ENCODE measurements at places on chromosomes 2 and 18. TPM values are rescaled to one million over a fixed set of nuclear protein-coding genes. Genes with fewer than 3 reads are reported as not detected.

- DNase-seq: peak; percentile 92
Observed at GRCh38 chr18:23825978-23826405, 136.7 kb downstream of the LAMA3 start.

- DNase-seq: no peak
Observed at GRCh38 chr2:98419544-98419943, 25.1 kb upstream of the INPP4A start.

GRCh38 chr2:105255979-105256378 lies 14.4 kb downstream of the GPR45 start:
- no peak for DNase-seq

- peak; percentile 73 for DNase-seq
Observed at GRCh38 chr18:44838971-44839666, 158.4 kb downstream of the SETBP1 start.

DNA sequence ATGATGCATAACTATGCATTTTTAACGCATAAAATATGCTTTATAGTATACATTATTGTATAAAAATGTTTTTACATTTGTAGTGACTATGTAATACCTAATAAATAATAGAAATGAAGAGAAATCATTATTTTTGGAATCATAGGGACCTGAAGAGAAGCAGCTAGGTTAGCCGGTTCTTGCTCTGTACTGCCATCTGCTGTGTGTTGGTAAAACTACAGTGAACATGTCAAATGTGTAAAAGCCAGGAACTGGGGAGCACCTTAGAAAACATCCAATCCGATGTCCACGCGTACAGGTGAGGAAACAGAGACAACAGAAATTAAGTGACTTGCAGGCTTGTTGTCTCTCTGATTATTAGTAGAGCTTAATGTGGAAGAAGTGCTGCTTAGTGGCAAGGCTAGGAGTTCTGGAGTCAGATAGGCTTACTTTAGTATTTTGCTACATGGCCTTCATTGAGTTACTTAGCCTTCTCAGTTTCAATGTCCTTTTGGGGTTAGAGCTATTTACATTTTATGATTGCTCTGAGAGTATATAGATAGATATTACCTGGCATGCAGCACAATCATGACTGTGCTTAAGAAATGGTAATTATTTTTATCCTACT lies 386.5 kb downstream of the DLGAP1 start:
- peak; percentile 35 for DNase-seq

DNA sequence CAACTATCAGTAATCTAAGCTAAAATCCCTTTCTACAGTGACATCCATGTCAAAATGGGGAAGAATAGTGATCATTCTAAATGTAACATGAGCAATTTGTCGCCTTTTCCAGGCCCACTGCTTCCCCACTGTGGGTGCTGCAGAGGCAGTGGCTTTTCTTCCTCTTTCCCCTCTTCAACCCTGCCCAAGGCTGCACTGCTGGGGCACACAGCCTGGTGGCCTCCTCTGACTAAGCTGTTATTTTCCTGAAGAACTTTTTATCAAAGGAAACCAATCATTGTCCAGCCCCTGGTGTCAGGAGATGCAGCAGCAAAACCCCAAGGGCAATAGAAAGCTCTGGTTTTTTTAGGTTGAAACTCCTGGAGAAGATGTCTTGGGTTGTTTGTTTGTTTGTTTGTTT lies 117.6 kb upstream of the KLF7 start:
- peak; percentile 59 for DNase-seq

DNA sequence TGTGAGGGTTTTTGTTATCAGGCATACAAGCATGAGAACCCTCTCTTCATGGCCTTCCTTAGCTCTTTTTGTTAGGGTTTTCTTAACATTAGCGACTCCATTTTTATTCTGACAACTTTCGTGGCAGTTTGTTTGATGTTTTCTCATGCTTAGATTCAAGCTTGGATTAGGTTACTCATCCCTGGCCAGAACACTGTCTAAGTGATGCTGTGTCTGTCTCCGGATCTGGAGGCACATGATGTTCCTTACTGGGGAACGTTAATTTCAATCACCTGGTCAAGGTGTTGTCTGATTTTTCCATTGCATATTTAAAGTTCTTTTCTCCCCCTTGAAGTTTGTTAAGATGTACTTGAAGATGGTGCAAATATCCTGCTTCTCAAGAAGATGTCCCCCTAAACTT lies 40.7 kb downstream of the DYSF start:
- DNase-seq: no peak

- no peak for DNase-seq
Observed at GRCh38 chr2:10449838-10450691, 1.9 kb upstream of the ODC1 start.

MC2R gene
- not detected for total RNA-seq

Data from M059J (cell line).